NCI-H446 (cell line): ENCODE measurements at places on chromosomes 11 and 22.

GRCh38 chr11:133530501-133530835 is 1.8 kb downstream of the OPCML start:
- no peak for DNase-seq

DNA sequence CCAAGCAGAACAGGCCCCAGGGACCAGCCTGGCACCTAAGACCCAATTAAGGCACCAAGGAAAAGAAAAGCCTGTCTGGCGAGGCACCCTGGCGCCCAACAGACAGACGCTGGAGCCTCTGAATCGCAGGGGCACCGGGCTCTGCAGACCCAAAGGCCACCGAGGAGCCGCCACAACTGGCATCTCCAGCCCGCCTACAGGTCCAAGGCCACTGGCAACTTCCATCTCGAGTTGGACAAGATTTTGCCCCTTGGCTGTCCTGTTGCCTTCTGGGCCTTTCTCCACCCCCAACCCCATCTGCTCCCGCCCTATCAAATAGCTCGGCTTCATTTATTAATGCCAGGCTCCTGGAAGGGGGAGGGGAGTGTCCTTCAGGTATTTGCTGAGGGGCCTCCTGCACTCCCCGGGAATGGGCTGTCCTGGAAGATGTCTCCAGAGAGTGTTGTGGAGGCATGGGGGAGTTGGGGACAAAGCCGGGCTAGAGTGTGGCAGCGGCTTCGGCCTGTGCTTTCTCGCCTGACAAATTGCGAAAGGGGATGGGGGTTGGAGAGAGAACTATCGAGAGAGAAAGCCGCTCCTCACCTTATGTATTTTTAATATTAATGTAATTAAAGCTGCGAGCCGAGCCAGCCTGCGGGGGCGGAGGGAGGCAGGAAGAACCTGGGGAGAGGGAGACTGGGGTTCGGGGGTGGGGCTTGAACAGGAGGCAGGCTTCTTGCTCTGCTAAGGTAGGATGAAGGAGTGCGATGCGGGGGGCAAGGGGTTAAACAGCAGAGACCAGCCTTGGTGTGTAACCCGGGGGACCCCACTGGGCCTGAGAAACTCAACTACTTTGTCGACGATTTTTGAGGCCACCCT is 2.0 kb downstream of the DSCAML1 start:
- DNase-seq: no peak

DNA sequence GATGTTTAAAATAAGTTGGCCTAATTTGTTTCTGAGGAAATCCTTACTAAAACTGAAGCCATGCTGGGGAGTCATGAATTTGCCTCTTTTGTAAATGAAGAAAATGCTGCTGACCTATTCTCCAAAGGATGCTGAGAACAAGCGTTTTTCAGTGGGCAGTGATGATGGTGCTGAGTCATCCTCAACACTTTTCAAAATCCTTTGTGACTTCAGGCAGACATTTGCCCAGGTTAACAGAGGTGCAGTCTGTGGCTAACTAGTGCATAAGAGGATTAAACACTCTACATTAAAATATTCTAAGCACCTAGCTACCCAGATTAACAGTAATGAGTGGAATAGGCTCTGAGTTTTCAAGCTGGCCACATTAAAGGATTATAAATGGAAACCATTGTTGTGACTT is 509.0 kb downstream of the DLG2 start:
- no peak for DNase-seq

DNA sequence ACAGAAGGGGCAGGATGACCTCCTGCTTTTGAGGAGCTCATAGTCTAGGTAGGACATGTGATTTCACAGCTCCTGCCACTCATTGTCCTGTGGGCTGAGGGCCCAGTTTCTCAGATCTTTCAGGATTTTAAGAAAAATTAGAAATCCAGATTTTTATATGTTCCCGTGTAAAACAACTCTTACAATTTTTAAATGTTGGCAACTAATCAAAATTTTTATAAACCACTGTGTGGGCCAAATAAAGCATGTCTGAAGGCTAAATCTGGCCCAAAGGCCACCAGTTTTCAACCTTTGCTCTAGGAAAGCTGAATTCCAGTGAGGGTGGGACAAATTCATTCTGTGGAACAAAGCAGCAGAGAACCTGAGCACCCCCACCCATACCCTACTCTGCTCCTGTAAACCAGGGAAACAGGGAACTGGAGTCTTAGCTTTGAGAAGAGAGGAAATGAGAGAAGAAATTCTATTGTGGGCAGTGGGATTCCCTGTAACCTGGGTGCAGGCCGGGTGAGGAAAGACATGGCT is 20.6 kb downstream of the LRRC32 start:
- no peak for DNase-seq

- no peak for DNase-seq
Observed at GRCh38 chr11:18320617-18321016, 1.3 kb downstream of the HPS5 start.

DNA sequence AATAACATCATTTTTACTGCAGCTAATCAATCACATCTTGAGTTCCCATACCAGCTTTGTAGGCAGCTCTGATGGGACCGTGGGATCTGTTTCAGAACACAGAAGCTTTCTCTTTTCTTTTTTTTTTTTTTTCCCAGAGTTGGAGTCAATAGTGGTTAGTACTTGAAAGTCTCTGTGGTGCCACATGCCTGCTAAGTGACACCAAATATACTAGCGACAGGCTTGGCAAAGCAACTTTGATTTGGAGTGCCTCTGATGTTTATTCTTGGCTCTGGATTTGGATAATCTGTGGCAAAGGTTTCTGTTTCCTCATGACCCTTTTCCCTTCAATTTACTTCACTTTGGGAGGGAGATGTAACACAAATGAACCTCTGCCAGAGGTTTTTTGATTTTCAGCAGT is 681.4 kb upstream of the TENM4 start:
- DNase-seq: no peak

DNA sequence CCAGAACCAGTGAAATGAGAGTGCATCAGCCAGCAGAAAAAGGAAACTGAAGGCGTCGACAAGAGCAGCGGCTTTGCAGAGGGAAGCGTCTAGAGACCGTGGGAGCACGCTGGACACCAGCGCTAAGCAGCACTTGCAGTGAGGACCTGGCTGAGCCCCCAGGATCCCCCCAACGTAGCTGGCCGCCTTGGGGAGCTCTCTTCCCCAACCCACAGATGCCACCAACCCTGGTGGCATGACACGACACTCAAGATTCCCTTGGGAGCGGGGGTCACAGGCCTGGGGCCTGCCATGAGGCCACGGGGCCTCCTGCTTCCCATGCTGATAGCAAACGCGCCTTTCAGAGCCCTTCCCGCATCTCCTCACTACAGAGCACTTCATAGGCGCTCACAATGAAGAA is 13.4 kb upstream of the TESMIN start:
- no peak for DNase-seq
